Effector CD8-positive, alpha-beta T cell (primary cell): ENCODE measurements at places on chromosomes 5 and 9.

DNA sequence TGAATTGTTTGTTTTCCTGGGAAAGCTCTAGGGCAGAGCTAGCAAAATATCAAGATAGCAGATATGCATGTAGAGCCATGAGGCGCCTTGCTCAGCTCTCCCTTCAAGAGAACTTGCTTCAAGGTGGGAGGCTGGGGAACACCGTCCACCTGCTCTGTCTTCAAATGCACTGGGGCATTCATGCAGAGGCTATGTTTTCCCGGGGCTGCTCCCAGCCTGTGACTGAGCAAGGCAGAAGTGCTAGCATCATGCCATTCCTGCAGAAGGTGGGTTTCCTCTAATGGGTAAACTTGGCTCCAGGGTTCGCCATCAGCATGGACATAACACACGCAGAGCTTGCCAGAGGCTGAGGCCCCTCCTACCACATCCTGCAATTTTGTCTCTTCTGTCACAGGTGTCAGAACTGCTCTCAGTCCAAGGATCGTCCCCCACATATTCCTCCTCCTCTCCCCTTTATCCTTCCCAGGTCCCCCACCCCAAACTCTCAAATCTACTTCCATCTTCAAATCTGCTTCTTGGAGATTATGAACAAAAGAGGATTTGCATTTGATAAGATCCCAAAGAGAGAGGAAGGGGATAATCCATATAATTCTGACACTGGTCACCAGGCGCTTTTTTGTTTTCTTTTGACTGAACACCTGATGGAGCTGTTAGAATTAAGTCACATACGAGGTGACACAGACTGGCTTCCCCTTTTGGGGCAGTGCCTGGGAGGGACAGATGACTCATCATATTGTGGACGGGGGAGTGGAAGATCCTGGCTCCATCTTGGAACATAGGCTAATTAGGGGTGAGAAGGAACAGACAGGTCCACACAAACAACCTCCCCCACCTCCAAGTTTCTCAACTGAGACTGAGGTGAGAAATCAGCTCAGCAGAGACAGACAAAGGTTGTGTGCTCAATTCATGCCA, 85.0 kb upstream of the TAF11L2 start:
- DNase-seq: no peak

DNA sequence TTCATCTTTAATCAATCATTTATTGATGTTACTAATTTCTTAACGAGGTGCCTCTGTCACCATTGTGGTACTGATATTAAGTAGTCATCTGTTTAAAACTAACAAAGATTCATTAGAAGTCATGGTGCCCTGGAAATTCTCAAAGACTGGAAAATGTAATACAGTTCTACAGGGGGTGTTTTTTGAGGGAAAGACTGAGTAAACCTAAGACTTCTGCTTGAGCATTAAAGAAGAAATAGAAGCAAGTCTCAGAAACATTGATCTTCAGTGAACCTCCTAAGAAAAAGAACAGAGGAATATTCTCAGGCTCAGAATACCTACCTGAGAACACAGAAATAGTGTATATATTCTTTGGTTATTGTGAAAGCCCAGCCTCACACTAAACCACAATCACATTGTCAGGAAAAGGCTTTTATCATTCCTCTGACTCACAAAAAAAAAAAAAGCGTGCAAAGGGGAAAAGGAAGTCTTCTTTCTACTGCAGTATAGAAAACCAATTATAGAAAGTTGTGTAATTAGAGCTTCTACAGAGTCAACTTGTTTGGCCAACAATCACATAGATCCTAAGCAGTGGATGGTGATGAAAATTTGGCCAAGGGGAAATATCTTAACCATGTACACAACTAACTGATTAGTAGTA, 60.8 kb downstream of the HINT1 start:
- no peak for DNase-seq

GRCh38 chr5:2761921-2762488, 10.5 kb upstream of the IRX2 start:
- no peak for DNase-seq

- DNase-seq: no peak
Observed at GRCh38 chr5:77255617-77256016, 45.1 kb downstream of the PDE8B start.

GRCh38 chr5:112958093-112959088, 18.2 kb upstream of the DCP2 start:
- DNase-seq: no peak

- DNase-seq: no peak
Observed at GRCh38 chr9:132350861-132351315, 3.9 kb downstream of the SETX start.

GRCh38 chr9:2874001-2874750, 30.3 kb upstream of the PUM3 start:
- no peak for DNase-seq

DNA sequence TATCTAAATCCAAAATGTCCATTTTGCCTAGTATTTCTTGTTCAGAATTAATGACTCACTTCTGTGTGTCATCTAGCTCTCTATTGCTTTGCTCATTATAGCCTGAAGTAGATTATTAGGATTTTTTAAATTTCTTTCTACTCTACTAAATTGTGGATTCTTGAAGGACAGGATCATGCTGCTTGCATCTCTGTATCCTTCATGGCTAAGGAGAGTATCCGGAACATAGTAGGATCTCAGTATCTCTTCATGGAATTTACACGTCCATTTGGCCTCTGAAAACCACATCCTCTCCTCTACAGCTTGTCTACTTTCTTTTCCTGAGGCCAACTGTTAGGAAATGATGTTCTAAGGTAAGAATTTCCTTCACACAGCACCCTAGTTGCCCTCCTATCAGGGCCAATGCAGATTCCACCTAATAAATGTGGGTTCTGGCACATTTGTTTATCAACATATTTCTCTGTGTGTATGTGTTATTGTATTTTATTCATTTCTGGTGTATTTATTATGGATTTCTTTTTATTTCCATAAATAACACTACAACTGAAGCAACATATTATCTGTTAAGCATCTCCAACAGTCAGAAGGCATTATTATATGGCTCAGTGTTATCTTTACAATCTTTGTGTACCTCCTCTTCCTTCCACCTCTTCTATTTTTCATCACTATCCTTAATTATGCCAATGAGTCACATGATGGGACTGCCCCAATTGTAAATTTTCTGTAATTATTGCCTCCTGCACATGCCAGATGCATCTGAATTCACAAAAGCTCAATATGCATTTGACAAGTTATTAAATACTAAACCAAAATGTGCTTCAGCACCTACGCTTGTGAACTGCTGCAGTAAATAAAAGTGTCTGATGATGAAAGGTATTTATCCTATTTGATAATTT, 557.8 kb upstream of the TLE4 start:
- no peak for DNase-seq

GRCh38 chr9:118670011-118670953, 699.0 kb downstream of the BRINP1 start:
- no peak for DNase-seq

GRCh38 chr5:9188956-9189355, 356.9 kb downstream of the SEMA5A start:
- no peak for DNase-seq

- no peak for DNase-seq
Observed at GRCh38 chr5:151721812-151722391, 35.2 kb upstream of the SPARC start.

GRCh38 chr5:114412510-114413171, 50.8 kb downstream of the KCNN2 start:
- no peak for DNase-seq

GRCh38 chr9:107710953-107711352, 221.4 kb upstream of the KLF4 start:
- DNase-seq: no peak

DNA sequence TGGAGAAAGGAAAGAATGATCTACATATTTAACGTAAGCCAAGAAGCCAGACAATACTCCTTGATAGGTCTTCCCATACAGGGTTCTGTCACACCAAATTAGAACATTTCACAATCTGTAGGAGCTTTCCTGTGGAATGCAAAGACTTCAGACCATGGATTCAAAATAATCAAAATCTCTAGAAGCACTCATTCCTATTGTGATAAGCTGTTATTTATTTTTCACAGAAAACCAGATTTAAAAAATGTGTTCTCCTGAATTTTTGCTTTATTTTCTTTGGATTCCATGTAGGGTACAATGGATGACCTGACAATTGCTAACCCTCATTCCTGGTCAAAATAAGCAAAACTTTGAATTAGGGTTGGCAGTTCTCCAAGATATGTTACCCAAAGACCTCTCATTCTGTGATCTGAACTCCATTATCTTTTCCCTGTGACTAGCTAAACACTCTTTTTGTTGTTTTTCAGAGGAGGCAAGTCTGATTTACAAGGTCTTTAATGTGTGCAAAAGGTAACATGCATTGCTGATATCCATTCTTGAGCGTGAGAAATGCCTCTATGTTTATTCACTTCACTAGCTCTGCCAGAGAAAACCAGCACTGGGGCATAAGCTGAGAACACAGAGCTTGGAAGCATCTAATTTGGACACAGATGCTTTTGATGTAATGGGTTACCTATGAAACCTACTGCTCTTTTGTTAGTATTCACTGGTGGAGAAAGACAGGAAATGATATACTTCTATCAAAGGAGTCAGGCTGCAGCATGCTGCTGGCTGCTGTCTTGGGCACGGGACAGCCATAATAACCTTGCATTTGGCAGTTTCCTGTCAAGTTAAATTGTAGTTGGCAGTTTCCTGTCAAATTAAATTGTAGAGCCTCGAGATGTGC, 31.4 kb downstream of the ACTBL2 start:
- no peak for DNase-seq

DNA sequence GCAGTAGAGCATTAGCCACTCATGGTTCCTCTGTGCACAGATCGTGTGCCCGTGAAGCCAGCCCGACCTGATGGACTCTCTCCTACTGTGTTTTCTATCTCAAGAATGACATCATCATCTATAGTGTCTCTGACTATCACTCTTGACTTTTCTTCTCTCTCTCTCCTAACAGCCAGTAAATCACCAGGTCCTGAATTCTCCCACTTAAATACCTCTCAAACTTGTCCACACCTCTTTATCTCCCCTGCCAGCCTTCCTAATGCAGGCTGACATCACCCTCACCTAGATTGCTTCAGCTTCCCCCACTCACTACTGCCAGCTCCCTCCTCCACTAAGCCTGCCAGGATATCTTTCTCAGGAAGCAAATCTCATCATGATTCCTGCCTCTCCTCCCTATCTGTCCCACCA, 90.6 kb upstream of the MIER3 start:
- no peak for DNase-seq

GRCh38 chr5:42064821-42065220, 139.7 kb downstream of the FBXO4 start:
- no peak for DNase-seq

DNA sequence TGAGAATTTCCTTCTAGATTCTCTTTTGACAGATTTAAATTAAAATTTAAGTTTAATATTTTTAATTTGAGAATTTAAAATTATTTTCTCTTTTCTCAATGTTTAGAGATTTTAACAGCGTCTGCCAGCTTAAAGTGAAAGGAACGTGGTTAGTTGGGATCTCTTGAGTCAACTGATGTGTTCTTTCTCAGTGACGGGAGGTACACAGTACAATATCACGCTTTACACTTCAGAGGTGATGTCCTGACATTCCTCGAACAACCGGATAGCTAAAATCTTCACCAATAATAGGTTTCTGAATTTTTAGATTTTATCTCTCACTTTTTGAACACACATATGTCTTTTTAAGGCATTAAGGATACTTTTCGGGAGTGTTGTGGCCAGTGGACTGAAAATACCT, 81.1 kb downstream of the FAM174A start:
- DNase-seq: no peak
